ENCODE measurements at places on chromosomes 5 and 9. TPM values are rescaled to one million over a fixed set of nuclear protein-coding genes. Genes with fewer than 3 reads are reported as not detected.

GRCh38 chr5:88769165-88769564 lies 113.8 kb downstream of the MEF2C start:
- no peak for DNase-seq

GRCh38 chr5:98069876-98070512 lies 703.5 kb upstream of the RGMB start:
- DNase-seq: no peak

DNA sequence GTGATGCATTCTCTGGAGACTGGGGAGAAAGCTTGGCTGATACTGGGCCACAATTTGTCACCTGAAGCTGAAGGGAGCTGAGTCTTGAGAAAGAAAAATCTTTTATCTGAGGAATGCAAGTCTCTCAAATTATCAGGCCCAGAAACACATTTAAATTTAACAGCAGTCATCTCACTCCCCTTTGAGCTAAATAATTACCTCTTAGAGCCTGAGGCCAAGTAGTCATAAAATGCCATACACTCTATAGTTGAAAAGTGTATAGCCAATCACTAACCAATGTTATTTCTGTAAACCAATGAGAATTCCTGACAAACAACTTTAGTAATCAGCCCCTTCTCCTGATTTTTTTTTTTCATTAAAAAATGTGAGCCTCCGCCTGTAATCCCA lies 32.7 kb upstream of the DAPK1 start:
- DNase-seq: no peak

DNA sequence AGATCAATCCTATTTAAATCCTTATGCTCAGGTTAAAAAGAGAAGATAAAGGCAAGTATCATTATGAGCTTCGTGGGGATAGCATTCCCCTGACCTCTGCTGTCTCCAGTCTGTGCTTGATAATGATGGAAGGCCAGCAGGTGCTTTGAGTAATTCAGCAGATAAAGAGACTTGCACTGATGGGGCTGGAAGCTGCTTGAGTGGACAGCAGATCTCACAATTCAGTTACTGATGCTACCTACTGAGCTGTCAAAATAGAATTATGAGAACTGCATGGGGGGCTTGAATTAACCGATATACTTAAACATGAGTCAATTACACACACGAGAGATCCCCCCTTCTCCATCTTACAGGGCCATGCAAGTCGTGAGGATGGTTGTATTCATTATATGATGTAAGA lies 107.7 kb upstream of the GPR151 start:
- no peak for DNase-seq

DNA sequence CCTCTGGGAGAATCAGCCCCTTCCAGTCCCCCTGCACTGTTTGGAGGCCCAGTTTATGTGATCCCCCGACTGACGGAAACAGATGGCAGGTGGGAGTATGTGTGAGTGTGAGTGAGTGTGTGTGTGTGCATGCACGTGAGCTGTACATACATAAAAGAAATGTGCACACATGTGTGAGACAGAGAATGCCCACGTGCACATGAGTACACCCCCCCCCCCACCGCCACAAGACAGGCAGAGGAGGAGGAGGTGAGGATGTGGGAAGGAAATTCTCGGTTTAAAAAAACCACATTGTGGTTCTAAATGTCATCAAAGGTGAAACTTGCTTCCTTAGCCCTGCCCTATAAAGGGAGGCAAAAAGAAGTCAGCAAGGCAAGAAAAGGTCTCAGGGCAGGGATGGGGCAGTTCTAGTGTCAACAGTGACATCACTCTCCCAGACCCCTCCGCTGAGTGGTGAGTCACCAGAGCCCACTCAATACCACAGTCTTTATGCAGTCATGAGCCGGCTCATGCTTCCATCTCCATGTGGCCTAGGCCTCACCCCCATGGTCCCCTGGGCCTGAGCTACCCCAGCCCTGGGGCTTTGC lies 79.2 kb upstream of the HSPA9 start:
- peak; percentile 55 for DNase-seq

GRCh38 chr5:138371454-138371853 lies 19.0 kb downstream of the KDM3B start:
- DNase-seq: no peak

DNA sequence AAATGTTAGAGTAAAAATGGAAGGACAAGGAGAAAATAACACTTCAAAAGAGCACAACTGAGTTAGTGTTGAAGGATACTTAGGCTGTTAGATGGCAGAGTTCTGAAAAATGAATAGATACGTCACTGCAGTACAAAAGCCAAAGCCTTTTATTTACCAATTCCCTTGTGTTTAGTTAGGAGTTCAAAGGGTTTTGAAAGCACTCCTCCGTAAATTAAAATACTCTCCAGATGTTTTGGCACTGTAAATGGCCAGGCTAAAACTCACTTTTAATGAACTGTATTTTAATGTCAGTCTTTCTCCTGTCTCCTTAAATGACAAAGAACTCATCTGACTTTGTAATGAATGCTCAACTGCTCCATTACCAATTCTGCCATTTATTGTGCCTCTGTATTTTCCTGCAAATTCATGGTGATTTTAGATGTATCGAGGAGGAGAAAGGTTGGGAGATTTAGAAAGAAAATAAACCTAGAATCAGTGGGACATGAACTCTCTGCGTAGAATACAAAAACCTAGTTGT lies 1727.2 kb downstream of the MAT2B start:
- DNase-seq: no peak

Gene ABO
- 0.22 TPM for total RNA-seq

Gene FST
- 7.6 TPM for total RNA-seq

Gene LRRC19
- not detected for total RNA-seq

Gene TAL2
- not detected for total RNA-seq

Gene PFN3
- not detected for total RNA-seq

Gene SLC25A48
- not detected for total RNA-seq

Gene FBP1
- 0.44 TPM for total RNA-seq

Gene KLHL9
- total RNA-seq: 33.7 TPM
